ENCODE measurements at places on chromosomes 2 and 18. TPM values are rescaled to one million over a fixed set of nuclear protein-coding genes. Genes with fewer than 3 reads are reported as not detected.

Gene TBR1
- not detected for total RNA-seq

Gene ATP6V1B1
- total RNA-seq: 1.1 TPM

Gene PCGF1
- 8.6 TPM for total RNA-seq

Gene HTR2B
- 1.1 TPM for total RNA-seq

Gene GCG
- not detected for total RNA-seq

Gene CD8B2
- not detected for total RNA-seq

Gene SLC16A14
- total RNA-seq: 0.49 TPM

Gene TMEM178A
- 5.7 TPM for total RNA-seq

Gene ZNF521
- total RNA-seq: 1.8 TPM

Gene IL1A
- 0.18 TPM for total RNA-seq

Gene DSG2
- 1.6 TPM for total RNA-seq

Gene KRTCAP3
- not detected for total RNA-seq

Gene MROH2A
- not detected for total RNA-seq

Gene RAPGEF4
- total RNA-seq: 11.0 TPM

Gene SLC19A3
- 2.2 TPM for total RNA-seq

Gene CCDC141
- total RNA-seq: not detected

Gene CHRNG
- total RNA-seq: not detected

Measured in cardiac atrium fibroblast (primary cell).